ENCODE measurements at places on chromosomes 1 and 21. TPM values are rescaled to one million over a fixed set of nuclear protein-coding genes. Genes with fewer than 3 reads are reported as not detected.
A peak's percentile ranks its signal among the peaks of the same experiment; 100 is the strongest.

UCK2 gene
- 78.0 TPM for polyA plus RNA-seq

CA6 gene
- polyA plus RNA-seq, result not detected

ESPN gene
- polyA plus RNA-seq, result 54.2 TPM

DNALI1 gene
- polyA plus RNA-seq, result 0.93 TPM

UBE2U gene
- not detected for polyA plus RNA-seq

PLA2G4A gene
- not detected for polyA plus RNA-seq

NHLH1 gene
- 0.44 TPM for polyA plus RNA-seq

DNA sequence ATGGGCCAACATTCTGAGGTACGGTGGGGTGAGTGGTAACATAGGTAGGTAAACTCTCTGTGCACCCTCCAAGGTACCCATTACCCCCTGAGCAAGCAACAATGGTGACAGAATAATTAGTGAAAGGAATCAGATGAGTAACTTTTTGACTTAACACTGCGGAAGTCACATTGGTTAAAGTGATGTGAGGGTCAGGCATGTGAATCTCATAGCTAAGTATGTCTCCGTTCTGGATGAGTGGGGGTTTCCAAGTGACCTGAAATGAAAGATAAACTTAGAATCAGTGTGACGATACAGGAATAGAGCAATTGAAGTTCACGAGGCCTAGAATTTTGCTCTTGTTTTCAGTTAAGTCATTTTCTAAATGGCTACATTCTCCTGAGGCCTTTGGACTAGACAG, 311.7 kb downstream of the KCTD3 start:
- no peak for DNase-seq

DNA sequence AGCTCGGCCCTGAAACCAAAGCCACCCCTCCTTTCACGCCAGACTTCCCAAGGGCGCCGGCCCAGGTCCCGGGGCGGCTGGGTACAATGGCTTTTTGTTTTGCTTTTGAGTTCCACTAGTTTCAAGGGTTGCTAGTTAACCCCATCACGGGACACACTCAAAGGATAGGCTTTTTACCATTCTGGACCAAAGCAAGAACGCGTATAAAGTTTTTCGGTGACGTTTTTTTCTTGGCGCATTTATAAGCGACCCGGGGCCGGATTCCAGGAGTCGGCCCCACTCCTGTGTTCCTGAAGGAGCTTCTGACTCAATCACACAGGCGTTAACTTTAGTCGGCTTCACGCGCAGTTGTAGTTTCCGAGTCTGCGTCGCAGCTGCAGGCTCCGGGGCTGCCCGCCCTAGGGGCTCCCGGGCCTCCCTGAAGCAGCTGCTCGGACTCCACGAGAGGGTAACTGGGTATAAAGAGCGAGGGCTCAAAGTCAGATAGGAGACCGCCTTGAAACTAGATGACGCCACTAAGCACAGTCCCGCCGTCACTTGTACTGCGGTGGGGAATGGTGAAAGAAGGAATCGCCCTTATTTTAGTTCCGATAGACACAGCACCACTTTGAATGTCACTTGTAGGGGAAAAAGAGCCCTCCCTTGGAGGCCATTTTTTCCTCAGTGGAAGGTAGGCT, 707 bp upstream of the KLHL21 start:
- peak; percentile 86 for DNase-seq

DNA sequence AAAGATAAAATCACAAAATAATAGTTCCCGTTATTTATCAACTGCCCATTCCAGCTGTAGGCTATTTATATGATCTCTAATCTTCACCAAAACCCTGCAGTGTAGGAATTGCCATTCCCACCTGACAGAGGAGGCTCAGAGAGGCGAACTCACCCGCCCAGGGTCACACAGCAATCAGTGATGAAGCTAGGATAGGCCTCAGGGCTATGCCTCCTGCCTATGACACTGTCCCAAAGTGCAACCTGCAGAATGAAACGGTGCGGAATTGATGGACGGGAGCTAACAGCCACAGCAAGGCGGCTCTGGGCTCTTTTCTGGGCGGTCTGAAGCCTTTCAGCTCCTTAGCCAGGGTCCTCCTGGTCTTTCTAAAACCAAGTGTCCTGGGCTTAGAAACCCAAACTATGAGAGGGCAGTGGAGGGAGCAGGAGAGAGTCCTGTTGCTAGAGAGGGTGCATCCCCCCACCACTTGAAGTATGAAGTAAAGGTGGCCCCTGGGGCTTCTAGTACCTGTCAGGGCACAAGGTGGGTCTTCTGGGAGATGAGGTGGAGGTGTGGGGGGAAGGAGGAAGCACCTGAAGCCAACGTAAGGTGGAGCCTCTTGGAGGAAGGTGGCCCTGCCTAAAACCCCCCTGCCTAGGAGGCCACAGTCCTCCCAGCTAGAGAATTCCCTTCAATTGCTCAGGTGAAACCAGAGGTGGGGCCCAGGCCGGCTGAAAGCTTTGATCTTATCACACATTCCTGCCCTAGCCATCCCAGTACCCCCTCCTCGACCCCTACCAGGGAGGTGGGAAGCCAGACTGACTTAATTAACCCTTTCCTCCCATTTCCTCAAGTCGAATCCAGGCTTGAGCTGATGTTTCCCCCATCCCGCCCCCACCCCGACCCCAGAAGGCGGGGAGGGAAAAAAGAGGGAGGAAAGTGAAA, 14.8 kb downstream of the HSPG2 start:
- DNase-seq, result peak; percentile 86

DNA sequence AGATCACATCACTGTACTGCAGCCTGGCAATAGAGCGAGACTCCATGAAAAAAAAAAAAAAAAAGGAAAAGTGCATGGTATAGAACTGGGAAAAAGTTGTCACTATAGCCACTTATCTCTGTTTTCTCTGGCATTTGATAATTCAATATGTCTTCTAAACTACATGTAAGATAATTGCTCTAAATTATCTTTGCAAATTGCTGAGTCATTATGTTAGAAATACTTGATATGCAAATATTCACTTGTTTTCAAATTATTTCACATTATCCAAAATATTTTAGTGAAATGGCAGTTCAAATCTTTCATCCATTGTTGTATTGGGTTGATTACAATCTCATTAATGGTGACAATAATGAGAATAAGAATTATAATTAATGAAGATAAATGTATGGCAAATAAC, 1455.1 kb downstream of the KCNT2 start:
- DNase-seq, result no peak

DNA sequence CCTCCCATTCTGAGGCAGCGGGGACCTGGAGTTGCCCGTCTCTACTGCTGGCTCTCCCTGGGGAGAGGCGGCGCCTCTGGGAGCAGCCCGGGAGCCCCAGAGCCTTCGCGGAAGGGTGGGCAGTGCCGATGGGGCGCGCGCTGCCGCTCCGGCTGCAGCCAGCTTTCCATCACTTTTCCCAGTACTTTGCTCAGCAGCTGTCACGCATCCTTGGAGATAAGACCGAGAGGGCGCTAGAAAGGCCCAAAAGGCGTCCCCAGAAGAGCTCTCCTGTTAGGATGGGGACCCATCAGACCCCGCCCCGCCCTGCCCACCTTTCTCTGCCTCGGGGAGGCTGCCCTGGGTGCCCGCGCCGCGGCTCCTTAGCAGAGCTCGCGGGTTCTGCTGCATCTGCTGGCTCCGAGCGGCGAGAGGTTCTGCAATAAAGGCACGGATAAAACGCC, 534 bp downstream of the KCNH1 start:
- no peak for DNase-seq

DNA sequence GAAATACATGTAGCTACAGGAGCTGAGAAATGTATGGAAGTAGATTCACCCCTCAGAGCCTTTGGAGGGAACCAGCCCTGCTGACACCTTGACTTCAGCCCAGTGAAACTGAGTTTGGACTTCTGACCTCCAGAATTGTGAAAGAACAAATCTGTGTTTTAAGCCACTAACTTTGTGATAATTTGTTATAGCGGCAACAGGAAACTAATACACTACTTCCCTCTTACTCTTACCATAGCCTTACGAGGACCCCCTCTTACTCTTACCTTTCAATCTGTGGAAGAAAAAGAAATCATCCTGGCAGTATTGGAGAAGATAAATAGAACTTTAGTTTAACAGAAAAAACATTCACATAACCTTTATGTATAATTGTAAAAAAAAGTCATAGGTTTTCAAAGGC, 353.6 kb upstream of the USP24 start:
- DNase-seq, result no peak

GRCh38 chr1:164693564-164694359, 134.8 kb downstream of the PBX1 start:
- no peak for DNase-seq

- no peak for DNase-seq
Observed at GRCh38 chr1:248189026-248189425, 8.0 kb upstream of the OR2M3 start.

DNA sequence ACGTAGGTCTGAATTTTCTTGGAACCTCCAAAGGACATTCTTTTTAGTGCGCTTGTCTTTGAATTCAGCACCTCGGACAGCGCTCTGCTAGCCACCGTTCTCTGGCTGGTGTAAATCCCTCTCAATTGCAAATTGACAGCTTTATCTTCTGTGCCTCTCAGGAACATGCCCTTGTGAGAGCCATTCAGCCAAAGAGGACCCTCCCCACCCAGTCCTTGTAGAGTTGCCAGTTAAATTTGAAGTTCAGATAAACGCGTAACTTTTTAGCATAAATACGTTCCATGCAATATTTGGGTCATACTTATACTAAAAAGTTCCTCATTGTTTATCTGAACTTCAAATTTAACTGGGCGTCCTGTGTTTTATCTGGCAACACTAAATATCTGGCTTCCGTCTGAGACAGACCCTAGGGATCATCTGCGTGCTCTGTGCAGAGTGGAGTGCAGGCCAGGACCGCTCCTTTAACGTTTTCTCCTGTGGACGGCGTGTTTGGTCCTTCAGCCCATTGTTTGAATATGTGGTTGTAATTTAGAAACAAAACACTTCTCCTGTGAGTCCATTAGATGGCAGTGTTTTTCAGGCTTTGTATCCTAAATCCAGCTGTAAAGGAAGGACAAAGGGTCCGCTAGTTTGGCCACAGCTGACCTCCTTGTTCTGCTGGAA, 7.0 kb downstream of the KCNAB2 start:
- DNase-seq, result peak; percentile 43

- DNase-seq, result peak; percentile 59
Observed at GRCh38 chr1:23657659-23658275, 33.8 kb upstream of the RPL11 start.

DNA sequence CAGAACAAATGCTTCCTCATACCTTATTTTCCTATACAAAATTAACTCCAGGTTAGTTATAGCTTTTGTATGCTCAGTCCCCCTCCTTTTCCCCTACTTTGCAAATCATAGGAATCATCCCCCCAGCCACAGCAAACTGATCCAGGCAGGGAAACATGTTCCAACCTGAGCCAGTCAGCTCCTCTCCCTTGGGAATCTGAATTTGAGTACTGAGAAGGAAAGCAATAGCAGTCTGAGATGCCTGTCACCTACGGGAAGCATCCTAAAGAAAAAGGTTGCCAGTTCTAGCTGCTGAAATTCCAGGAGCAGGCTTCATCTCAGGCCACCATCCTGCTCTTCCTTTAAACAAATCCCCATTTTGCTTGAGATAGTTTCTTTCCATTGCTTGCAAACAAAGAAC, 6.9 kb downstream of the ADSS2 start:
- no peak for DNase-seq

- DNase-seq, result no peak
Observed at GRCh38 chr1:21661886-21662285, 7.3 kb downstream of the RAP1GAP start.

- DNase-seq, result no peak
Observed at GRCh38 chr21:36310016-36310415, 10.0 kb upstream of the MORC3 start.

DNA sequence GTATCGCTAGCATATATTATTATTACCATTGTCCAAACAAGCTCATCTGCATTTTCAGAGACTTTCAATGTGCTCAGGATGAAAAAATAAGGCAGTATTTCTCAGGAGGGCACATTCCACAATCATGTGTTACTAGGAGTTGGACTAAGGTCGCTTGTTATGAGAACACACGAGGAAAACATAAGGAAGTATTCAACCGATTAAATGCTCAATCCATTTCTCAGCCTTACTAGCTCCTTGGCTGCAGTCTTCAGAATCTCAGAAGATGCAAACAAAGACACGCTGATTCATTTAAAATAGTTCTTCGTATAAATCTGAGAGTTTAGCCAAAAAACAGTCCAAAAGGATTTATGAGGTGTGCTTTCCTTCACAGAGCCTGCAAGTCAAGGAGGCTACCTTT, 82.0 kb upstream of the JAK1 start:
- DNase-seq, result no peak

GRCh38 chr1:64864018-64864940, 102.1 kb downstream of the JAK1 start:
- DNase-seq, result no peak

GRCh38 chr1:206882555-206882954, 14.7 kb upstream of the IL24 start:
- no peak for DNase-seq

DNA sequence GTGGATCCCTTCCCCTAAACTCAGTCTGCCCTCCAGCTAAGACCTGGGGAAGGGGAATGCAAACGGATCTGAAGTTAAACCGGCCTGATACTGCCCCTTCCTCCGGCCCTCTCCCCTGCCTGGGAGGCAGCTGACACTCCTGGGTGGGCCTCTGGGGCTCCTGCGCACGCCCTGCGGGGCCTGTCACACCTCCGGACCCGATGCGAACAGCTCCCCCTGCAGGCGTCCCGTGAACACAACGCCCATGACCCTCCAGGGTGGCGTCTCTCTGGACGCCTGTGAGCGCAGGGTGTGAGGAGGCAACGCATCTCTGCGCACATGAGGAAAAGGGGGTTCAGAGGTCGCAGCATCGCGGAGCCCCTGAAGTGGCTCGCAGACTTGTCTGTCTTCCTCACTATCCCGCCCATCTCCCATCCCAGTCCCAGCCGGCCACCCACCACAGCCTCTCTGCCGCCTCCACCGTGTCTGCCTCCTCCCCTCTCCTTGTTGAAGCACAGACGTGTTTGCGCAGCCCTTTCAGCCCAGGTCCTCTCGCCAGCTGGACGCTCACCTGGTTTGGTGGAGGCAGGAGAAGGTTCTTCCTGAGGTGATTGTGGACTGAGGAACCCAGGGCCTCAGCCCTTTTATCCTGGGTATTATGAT, 421 bp upstream of the LCE3A start:
- DNase-seq, result peak; percentile 9

DNA sequence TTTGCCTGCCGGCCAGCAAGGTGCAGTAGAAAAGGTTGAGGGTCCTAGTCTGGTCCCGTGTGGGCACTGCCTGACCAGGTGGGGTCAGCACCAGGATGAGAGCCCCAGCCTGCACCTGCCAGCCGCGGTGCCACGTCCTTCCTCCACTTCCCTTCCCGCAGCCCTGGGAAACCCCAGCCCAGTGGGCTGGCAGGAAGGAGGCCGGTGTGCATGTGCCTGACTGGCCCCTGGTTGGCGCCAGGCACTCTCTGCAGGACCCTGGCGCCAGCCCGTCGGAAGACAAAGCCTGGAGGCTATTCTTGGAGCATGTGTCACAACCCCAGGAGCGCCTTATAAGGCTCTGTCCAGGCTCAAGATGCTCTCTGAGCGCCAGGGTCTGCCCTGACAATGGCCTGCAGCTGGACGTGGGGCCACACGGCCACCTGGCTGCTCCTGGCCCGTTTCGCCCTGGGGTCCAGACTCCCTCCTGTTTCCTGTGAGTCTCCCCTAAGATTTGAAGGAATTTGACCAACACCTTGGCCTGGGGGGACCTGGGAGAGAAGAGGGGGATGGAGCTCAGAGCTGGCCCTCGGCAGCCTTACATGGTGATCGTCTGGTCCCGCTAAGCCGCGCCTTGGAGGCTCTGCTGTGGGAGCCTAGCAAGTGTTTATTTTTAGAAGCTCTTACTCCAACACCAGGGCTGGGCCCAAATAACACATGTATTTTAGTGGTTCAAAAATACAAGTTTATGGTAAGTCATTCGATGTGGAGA, 31.9 kb upstream of the POFUT2 start:
- no peak for DNase-seq
